ENCODE measurements at places on chromosomes 11 and 22.
A peak's percentile ranks its signal among the peaks of the same experiment; 100 is the strongest.

- DNase-seq, result no peak
Measured at GRCh38 chr22:47225080-47225930, 462.9 kb downstream of the TBC1D22A start.

- no peak for DNase-seq
Measured at GRCh38 chr22:30731658-30732057, 37.0 kb downstream of the OSBP2 start.

DNA sequence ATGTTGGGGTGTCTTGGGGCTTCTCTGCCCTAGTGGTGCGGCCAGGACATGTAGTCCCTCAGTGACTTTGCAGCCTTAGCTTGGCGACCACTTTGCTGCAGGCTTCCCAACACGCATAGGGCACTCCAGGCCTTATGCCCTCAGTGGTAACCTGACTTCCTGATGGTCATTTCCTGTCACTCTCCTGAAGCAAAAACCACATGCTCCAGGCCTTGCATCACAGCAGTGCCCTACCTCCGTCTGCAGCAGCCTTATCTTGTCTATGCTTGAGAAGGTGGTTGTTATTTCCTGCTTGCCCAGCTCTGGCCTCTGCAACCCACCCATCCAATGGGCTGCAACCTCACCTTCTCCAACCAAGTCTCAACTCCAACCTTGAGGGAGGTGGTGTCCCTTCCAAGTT lies 33.4 kb upstream of the PISD start:
- DNase-seq, result no peak

GRCh38 chr11:35321532-35322317 lies 97.6 kb downstream of the SLC1A2 start:
- no peak for DNase-seq

GRCh38 chr22:48345631-48346030 lies 1482.0 kb downstream of the BRD1 start:
- DNase-seq, result no peak

DNA sequence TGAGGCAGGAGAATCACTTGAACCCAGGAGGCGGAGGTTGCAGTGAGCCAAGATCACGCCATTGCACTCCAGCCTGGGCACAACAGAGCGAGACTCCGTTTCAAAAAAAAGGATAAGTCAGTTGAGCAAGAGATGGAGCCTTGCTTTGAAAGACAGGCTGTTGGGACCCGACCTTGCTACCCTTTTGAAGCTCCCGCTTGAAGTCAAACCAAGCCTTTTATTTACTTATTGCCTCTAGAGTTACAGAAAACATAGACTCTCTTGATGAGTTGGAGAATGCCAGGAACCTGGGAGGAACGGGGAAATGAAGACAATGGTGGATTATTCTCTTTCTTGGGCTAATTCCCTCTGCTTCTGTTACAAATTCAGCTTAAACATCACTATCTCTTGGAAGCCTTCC lies 4.9 kb downstream of the SYN3 start:
- no peak for DNase-seq

- DNase-seq, result no peak
Measured at GRCh38 chr11:71118671-71119250, 133.6 kb downstream of the SHANK2 start.

DNA sequence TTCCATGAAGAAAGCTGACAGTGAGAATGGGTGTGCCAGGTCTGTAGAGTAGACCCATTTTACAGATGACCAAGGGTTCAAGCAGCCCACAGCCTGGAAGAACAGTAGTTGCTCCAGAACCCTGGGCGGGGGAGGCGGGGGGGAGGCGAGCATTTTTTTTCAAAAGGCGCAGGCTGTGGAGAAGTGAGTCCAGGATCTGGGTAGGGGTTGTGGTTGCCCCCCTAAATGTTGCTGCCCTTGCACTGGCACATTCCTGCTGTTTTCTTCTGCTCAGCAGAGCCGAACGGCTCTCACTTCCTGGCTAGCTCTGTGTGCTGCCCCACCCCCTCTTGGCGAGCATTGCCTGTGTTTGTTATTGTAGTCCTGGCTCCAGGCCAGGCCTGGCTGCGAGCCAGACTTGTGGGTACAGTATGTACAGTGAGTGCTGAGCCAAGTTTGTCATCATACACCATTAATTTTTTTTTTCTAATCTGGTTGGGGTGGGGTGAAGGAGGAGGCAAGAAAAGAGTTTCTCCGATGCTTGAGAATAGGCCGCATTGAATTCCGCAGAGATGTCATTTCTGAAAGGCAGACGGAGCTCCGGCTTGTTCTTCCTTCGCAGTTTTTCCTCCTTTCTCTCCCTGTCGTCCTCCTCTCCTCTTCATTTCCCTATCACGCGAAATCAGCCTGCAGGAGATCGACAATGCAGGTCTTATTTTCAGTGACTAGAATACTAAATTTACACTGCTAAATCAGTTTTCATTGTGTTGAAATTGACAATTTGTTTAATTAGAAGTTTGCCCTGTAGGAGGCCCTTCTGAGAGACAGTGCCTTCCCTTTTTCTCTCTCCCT lies 100.5 kb downstream of the ZBTB16 start:
- DNase-seq, result peak; percentile 92

DNA sequence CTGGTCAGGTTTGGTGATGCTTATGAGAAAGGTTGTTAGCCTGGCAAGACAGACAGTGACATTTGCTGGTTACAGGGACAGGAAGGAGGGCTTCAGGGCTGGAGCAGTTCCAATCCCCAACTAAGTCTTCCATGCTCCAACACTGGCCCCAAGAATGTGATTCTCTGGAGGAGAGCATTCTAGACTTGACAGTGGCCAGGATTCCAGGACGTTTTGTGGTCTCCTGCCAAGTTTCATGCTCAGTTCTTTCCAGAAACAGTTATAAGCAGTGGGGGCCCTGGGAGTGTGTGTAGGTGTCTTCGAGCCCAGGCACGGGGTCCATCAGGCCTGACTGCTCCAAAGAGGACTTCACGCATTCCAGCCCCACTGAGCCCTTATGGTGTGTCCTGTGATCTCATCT lies 8.9 kb upstream of the GRK3 start:
- DNase-seq, result no peak

- DNase-seq, result no peak
Measured at GRCh38 chr11:23205156-23205871, 345.0 kb upstream of the CCDC179 start.

DNA sequence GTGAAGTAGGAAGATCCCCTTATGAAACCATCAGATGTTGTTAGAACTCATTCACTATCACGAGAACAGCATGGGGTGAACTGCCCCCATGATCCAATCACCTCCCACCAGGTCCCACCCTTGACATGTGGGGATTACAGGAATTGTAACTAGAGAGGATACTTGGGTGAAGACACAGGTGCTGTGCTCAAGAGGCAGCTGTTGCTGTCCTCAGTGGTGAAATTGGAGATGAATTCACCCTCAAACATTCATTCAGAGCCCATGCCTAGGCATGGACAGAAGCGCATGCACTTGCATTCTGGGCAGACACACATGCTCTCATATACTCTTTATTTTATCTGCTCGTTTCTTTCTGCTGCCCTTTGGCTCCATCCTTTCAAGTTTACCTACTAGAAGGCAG lies 385.0 kb downstream of the INSC start:
- DNase-seq, result no peak

DNA sequence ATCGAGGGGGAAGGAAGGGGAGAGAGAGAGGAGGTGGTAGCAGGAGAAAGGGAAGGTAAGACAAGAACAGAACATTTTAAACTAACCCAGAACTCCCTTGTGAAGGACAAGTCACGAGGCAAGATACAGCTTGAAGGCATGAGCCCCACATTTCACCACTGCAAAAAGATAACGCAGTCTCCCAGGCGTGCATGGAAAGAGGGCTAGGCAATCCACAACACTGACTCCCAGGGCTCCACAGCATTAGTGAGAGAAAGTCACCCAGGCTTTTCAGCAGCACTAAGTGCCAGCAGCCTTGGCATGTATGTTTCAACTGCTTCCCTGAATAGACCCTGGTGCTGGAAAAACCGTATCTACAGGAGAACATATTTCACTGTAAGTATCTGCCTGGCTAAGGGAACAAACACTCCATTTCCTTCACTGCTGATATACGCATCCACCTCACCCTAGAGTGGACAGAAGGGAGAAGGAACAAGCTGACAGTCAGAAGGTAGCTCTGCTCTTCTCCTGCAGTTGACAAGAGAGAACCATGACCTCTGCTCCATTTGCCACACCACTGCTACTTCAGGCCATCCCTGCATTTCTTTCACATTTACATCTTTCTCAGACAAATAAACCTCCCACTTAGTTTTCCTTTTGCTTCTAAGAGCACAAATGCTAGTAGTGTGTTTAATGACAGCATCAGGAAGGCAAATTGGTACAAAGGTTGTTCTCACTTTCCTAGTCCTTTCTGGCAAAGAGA lies 87.9 kb downstream of the AMBRA1 start:
- no peak for DNase-seq

DNA sequence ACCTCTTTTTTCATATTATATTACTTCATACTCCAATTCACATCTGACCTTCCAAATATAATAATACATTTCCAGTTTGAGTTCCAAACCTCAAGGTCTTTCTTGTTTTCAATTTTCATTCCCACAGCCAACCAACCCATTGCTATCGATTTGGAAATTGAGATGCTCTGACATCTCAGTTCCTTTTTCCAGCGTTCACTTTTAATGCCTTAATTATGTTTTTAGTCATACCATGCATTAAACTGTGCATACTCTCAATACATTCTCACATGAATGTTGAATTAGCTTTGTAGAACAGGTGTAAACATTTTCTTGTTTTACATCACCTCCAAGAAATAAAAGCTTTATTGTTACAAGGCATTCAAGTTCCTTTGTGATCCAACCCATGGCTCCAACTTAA lies 294.2 kb upstream of the ANO3 start:
- no peak for DNase-seq

DNA sequence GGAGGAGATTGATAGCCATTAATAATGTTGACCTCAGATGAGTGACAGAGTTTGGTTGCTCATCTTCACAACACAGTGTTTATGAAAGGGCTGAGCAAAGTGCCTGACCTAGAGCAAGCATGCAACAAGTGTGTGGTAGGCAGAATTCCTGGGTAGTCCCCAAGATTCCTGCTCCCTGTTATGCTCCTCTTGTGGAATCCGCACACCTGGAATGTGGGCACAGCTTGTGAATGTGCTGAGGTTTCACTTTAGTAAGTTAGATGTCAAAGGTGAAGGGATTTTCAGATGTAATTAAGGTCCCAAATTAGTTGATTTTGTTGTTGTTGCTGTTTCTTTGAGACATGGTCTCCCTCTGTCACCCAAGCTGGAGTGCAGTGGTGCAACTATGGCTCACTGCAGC lies 20.7 kb upstream of the SPON1 start:
- DNase-seq, result no peak

DNA sequence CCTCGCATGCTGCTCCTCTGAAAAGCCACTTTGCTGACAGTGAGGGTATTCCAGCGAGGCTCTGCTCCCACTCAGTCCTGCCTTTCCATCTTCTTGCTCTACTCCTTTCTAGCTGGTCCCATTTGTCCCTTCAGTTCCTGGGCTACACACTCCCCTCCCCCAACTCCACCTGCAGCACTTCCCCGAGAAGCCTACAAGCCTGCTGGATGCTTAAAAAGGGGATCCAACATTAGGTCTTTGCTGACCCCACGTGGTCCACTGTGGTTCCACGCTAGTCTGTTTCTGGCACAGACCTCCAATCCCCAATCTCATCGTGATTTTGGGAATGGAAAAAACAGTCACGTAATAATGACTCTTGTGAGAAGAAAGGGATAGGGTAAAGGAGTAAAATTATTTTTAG lies 121.6 kb upstream of the SNX19 start:
- DNase-seq, result no peak

- peak; percentile 15 for DNase-seq
Measured at GRCh38 chr22:35380537-35381423, at the start of gene HMOX1. Gene HMOX1 (plus strand): TSS chr22:35381096. CDS start chr22:35381174, 78 bp downstream.

DNA sequence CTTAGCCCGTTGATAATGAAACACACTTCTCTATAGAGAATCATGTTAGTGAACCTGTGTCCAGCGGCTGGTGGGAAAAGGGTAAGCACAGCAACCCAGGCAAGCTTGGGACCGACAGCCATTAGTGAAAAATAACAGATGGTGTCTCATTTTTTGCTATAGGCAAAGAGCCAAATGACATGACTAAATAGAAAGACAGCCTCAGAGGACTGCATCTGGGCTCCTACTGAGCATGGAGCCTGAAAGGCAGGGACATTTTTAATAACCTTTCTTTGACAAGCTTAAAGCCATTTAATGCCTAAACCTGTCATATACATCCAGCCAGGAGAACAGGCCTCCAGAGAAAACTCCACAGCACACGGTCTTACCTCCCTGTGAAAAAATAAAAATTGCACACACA lies 67.0 kb downstream of the FANCF start:
- no peak for DNase-seq

DNA sequence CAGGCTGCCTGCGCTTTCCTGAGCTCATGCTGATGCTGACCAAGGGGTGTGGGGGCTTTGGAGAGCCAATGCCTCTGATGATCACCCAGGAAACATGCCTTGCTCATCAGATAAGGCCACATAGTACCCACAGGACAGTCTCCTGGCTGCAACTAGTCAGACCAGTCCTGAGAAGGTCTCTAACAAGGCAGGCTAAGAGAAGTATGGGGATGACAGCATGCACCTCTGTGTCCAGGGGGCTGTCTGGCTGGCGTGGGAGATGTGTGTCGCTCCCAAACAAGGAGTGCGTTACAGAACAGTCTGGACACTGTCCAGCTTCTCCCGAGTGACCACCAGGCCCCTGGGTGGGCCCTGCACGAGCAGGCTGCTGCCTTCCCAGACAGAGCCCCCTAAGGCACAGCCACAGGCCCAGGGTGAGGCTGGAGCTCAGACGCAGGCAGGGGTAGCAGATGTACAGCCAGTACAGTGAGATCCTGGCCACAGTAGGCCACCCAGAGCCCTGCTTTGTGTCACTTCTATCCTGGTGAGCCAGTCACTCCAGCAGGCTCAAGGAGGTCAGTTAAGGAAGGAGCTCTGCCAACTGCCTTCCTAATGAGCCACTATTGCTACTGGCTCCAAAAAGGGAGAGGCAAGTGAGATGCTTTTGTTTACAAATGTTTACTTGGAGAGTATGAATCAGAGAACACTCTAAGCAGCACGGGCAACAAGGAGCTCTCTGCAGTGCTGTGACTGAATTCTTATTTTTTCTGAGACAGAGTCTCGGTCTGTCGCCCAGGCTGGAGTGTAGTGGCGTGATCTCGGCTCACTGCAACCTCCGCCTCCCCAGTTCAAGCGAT lies 66.0 kb upstream of the CLTCL1 start:
- no peak for DNase-seq

DNA sequence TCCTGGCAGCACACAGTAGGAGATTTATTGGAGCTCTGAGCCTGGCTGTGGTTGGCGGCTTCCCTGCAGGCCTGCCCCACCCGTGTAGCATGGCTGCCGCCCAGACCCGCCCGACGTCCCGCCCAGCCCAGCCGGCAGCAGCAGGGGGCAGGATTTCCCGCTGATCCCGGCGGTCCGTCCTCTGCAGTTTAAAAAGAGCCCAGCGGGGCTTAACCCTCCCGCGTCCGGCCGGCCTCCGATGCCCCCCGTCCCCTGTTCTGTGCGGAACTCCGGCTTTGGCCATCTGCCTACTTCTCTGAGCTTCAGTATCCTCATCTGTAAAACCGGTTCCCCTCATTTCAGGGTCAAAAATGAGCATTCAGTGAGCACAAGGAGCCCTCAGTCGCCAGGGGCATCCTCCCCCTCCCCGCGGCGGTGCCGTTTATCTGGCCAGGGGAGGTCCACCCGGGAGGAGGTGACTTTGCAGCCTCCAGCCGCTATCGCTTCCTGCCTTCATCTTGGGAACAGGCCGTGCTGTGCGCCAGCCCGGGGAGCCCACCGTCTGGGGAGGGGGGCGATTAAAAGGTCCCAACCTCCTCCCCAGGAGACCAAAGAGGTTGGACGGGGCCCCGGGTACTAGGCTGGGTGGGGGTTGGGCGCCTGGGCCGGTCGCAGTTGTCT lies at the start of gene GAS2L1:
Gene GAS2L1 (plus strand): TSS at position 476 of the 660 bp plus-strand sequence. CDS start 1,456 bp downstream, outside the sequence.
- DNase-seq, result no peak

Data from activated CD4-positive, alpha-beta T cell treated with anti-CD3 and anti-CD28 coated beads for 1 hour (primary cell).